ENCODE measurements at places on chromosomes 3 and 15.

- DNase-seq = no peak
Observed at GRCh38 chr3:115758076-115758763, 134.9 kb downstream of the GAP43 start.

GRCh38 chr15:77804210-77804609, 171.5 kb upstream of the LINGO1 start:
- peak; percentile 35 for DNase-seq

- no peak for DNase-seq
Observed at GRCh38 chr3:66431494-66431893, 69.3 kb downstream of the LRIG1 start.

DNA sequence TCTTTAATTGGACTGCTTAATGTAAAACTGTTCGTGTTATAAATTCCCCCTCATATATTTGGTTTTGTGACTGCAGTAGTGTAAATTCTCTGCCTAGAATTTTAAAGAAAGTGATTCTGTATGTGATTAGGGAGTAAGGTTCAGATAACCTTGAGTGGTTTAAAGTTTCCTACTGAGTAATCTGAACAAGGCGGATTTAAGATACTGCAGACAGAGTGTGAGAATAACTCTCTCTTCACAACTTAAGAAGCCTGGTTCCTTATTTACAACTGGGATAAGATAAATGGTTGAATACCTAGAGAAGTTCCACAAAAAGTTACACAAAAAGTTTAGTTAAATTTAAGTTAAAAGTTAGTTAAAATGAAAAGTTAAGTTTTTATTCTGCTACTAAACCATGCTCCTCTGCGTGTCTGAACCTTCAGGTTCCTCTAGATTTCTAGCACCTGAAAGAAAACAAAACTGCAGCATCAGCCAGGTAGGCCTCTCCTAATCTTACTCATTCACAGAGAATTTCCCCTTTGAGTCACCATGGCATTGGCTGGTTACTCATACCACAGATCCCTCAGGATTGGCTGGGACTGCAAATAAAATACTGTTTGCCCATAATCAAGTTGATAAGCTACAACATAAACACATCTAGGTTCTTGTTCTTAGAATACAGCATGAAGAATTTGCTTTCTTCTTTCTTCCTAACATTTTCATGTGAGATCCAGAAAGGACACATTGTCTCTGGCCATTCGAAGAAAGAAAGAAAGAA, at the start of gene ARL14:
Gene ARL14, plus strand, starts transcription at position 614 of the 757 bp plus-strand sequence. CDS start 187 bp downstream, outside the sequence.
- peak; percentile 39 for DNase-seq

GRCh38 chr15:47415539-47415971, 301.8 kb upstream of the SEMA6D start:
- DNase-seq = no peak

- DNase-seq = no peak
Observed at GRCh38 chr15:35311615-35312014, 226.5 kb upstream of the NANOGP8 start.

DNA sequence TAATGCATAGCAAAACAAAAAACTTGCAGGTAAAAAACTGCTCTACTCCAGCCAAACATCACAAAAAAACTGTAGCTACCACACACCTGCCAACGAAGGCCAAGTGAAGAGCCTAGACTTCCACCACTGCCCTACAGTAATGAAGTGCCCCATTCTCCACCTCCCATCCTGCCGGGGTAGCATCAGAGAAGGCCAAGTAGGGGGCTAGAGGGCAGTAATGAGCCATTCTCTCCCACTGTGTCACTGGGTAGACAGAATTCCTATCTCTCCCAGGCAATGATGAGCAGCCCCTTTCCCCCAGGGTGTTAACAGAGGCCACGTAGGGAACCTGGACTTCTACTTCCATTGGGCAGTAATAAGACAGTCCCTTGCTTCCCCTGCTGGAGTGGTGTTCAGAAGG, 9.5 kb downstream of the SEC22C start:
- DNase-seq = no peak

DNA sequence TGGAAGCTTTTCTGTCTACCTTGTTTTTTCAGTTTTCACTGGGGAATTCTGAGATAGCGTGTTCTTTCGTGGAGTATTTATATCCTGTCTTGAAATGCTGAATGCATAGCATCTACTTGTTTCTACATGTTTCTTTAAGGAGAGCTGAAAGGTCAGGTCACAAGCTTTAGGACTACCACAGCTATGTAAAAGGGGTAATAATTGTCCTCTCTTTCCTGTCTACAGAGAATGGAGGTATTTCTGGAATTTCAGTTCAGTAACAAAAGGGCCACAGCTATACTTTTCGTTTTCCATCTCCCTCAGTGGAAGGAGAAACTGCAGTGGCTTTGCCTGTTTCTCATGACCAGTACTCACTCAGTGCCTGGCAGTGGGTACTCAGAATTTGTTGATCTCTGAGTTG, 4.7 kb downstream of the INAFM2 start:
- no peak for DNase-seq

DNA sequence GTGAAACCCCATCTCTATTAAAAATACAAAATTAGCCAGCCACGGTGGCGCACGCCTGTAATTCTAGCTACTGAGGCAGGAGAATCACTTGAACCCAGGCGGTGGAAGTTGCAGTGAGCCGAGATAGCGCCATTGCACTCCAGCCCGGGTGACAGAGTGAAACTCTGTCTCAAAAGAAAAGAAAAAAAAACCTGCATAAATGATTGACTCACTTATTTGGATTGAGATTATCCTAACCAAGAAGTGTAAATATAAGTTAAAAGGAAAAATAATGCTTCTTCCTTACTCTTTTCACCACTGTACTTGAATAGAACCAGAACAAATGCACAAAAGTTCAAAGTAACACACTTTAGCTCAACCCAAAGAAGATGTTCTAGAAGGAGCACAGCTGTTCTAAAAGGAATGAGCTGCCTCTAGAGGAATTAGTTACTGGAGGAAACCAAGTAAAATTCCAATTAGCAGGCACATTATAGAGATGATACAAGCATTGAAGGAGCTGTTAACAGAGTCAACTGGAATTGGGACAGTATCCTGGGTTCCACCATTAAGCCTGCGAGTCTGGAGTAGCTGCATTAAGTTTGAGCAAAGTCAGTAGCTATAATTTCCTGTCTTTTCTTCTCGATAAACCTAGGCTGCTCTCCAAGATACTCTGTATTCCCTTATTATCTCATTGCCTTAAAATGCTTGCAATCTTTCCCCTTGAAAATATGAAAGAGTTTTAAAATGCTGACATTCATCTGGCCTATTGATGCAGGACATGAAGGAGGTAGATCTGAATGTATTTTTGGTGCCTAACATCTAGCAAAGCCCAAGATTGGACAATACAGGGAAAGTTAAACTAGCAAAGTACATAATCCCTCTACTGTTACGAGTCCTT, 9.5 kb downstream of the MTHFS start:
- peak; percentile 17 for DNase-seq

- DNase-seq = peak; percentile 72
Observed at GRCh38 chr15:77024273-77025082, 29.6 kb downstream of the PSTPIP1 start.

GRCh38 chr15:98442379-98442833, 205.9 kb upstream of the IGF1R start:
- peak; percentile 83 for DNase-seq

GRCh38 chr3:128351546-128351945, 115.1 kb downstream of the DNAJB8 start:
- no peak for DNase-seq

- no peak for DNase-seq
Observed at GRCh38 chr3:78434801-78435200, 1333.0 kb downstream of the ROBO1 start.

DNA sequence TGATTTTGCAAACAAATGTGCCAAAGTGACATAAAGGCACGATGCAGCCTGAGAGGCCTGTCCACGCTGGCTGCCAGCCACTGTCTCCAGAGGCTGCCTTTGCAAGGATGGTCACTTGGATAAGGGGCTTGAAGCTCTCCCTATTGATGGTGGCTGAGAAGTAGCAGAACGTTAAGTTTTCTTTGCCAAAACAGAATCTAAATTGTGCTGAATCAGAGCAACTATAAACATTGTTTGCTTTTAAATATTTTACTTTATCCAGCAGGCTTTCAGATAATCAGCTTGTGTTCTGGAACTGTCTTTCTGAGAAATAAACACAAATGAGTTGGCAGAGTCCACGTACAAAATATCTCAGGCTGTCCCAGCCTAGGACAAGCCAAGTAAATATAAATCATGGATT, 23.8 kb upstream of the CNBP start:
- peak; percentile 56 for DNase-seq

- no peak for DNase-seq
Observed at GRCh38 chr3:47098910-47099309, 65.0 kb downstream of the SETD2 start.

DNA sequence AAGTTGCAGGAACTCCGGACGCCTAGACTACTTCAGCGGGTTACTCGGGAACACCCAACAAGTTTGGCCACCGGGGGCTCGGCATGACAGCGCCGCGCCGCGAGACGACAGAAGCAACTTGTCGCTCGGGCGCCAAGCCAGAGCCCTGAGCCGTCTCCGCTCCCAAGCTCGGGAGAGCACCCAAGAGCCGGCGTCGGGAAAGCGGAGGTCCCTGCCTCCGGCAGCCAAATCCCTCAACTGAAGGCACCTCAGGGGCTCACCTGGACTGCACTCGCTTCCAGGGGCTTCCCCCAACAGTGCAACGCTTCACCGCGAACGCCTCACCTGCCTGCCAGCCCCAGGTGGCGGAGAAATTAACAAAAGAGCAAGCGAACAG, 640 bp downstream of the MB21D2 start:
- peak; percentile 63 for DNase-seq

DNA sequence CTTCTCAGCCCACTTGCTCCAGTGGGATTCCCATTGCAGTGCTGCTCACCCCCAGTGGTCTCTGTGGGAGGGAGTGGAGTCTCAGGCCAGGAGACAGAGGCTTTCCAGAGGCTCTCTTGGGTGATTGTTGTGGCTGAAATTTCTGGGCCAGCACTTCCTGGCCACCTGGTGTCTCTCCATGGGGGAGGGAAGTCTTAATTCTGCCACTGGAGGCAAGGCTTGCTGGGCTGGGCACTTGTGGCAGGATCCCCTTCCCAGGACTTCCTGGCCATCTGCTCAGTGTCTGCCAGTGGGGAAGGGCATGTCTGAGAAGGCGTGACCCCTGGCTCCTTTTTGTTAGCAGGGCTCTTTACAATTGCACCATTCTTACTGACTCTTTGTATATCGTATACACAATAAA, 351.8 kb downstream of the GABRB3 start:
- no peak for DNase-seq

GRCh38 chr3:43522727-43523362, 99.0 kb downstream of the ANO10 start:
- DNase-seq = no peak

GRCh38 chr3:17062736-17063135, 178.0 kb downstream of the PLCL2 start:
- no peak for DNase-seq

GRCh38 chr3:133887803-133888703, 7.6 kb downstream of the RAB6B start:
- no peak for DNase-seq

DNA sequence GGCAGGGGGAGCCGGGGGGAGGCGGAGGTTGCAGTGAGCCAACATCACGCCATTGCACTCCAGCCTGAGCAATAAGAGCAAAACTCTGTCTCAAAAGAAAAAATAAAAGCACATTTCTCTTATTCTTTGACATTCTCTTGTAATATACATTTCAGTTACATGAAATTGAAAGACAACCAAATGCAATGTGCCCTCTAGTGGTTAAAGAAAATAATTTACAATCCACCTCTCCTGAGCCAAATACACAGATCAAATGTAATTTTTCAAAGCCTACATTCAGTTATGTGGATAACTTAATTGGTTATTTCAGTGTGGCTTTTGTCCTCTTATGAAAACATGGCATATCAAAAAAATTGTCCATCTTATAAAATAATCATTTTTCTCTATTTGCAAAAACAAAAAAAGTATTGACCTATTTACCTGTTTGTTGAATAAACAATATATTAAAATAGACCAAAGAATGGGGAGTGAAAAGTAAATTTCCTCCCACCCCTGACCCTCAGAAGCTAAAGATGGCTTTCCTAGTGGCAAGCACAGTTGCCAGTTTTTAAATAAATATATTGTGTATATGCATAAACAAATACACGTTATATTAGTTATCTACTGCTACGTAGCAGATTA, 14.2 kb upstream of the U2SURP start:
- peak; percentile 64 for DNase-seq

DNA sequence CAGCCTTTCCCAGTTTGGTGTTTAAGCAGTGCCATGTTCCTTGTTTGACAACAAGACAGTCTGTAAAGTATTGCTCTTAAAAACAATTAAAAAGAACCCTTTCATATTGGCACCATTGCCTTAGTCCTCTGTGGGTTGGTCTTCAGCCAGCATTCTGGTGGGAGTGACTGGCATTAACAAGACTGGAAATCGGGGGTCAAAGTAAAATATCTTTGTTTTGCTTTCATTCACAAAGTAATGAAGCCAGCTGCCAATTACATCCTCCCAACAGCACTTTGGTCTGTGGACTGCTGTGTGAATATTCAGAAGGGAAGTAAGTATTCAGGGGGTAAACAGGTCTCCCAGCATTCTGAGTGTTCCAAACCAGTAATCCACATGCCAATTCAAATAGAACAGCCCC, 8.3 kb upstream of the VILL start:
- no peak for DNase-seq

DNA sequence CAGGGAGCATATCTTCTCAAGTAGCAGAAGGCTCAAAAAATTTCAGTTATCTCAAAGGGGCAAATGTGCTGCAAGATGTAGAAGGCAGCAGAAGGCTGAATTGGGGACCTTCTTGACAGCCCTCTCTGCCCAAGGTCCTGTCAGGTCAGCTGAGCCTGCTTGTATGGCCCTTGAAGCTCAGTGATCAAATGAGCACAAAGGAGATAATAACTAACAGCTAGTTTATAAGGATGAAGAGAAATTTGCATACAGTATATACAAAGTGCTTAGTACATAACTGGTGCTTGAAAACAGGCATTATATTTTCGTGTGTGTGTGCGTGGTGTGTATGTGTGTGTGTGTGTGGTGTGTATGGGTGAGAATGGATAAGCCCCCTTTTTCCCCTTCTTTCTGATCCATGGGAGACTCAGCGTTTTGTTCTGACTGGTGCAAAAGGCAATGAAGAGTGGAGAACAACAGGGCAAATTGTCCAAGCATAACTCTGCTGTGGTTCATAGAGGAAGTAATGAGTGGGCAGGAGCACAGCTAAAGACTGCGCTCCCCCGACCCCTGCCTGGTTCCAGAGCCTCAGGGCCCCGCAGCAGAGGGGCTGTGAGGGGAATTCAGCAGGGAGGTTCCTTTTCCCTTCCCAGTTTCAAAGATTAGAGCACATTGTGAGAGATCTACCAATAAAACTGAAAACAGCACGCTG, 356.8 kb upstream of the NR2F2 start:
- no peak for DNase-seq

GRCh38 chr3:53633197-53633787, 138.9 kb downstream of the CACNA1D start:
- peak; percentile 31 for DNase-seq

GRCh38 chr3:167736264-167736787, 805 bp downstream of the SERPINI1 start:
- no peak for DNase-seq

- DNase-seq = peak; percentile 29
Observed at GRCh38 chr3:53255423-53255774, 423 bp downstream of the TKT start.

- DNase-seq = no peak
Observed at GRCh38 chr3:115286529-115287197, 139.6 kb upstream of the ZBTB20 start.

Data from stomach (tissue), 19 donors.